ENCODE measurements at places on chromosomes 6 and 20. TPM values are rescaled to one million over a fixed set of nuclear protein-coding genes. Genes with fewer than 3 reads are reported as not detected.

- DNase-seq = no peak
- no peaks in the 10 kb centered on the region for H3K27me3 ChIP-seq
- H3K27ac ChIP-seq = no peak overlapping the region
- peaks cover 16% of the 10 kb centered on the region for H3K4me1 ChIP-seq
These were observed 2.0 kb downstream of the ARFGAP1 start for GRCh38 chr20:63274381-63275228.

TREML1 gene
- not detected for total RNA-seq

DNA sequence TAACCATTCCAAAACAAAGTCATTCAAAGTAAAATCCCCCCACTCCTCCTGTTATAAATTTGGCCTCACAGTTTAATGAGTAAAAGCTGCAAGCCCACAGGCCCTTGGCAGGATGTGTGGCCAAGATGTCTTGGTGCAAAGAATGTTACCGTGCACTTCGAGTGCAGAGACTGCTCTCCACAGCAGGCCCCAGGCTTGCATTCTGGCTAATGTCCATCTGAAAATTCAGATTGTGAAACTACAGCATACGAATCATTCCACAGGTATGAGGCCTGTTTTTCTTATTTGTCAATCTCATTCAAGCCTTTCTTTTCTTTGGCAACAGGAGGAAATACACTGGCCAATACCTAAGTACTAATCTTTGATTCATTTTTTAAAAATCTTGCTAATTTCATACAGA lies 7.1 kb downstream of the RPS6KA2 start:
- no peak overlapping the region for H3K4me3 ChIP-seq
- peaks cover 81% of the 10 kb centered on the region for H3K4me1 ChIP-seq
- DNase-seq = peak; percentile 81
- no peaks in the 10 kb centered on the region for H3K27me3 ChIP-seq

DNA sequence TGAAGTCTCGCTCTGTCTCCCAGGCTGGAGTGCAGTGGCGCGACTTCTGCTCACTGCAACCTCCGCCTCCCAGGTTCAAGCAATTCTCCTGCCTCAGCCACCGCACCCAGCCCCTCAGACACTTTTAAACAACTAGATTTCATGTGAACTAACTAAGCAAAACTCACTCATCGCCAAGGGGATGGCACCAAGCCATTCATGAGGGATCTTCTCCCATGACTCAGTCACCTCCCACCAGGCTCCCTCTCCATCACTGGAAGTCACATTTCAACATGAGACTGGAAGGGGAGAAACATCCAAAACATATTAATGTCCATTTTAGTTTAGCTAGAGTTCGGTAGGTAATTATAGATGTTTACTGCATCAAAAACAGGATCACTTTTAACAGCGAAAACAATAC lies 95.9 kb upstream of the PRL start:
- H3K36me3 ChIP-seq = no peaks in the 10 kb centered on the region
- H3K4me1 ChIP-seq = no peaks in the 10 kb centered on the region
- no peaks in the 10 kb centered on the region for H3K27me3 ChIP-seq
- H3K4me3 ChIP-seq = no peak overlapping the region
- H3K27ac ChIP-seq = no peak overlapping the region

DNA sequence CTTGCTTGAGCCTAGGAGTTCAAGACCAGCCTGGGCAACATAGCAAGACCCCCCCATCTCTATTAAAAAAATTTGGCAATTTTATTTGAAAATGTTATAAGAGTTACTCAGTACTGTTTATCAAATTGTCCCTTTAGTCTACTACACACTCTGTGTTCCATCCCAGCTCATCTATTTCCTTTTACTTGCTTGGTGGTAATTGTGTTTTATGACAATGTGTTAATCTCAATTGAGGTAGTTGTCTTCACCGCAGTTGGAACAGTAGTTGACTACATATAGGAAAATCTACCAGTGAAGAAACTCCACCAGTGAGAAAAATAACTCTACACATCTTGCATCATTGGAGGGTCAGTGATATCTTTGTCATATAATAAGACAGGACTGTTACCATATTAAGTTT lies 8.0 kb downstream of the NCOA3 start:
- H3K4me1 ChIP-seq = no peaks in the 10 kb centered on the region
- H3K27ac ChIP-seq = no peak overlapping the region
- no peaks in the 10 kb centered on the region for H3K36me3 ChIP-seq
- no peaks in the 10 kb centered on the region for H3K27me3 ChIP-seq
- no peak for DNase-seq

DNA sequence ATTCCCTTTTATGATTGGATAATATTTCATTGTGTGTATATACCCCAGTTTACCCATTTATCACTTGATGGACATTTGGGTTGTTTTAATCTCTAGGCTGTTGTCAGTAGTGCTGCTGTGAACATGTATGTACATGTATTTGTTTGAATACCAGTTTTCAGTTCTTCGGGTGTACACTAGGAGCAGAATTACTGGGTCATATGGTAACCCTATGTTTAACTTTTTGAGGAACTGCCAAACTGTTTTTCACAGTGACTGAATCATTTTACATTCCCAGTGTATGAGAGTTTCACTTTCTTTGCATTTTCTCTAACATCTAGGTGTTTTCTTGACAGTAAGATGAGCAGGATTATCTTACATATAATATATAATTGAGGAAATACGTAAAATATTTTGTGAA lies 44.7 kb upstream of the ADIG start:
- DNase-seq = no peak
- H3K27me3 ChIP-seq = no peaks in the 10 kb centered on the region
- H3K27ac ChIP-seq = no peak overlapping the region
- H3K36me3 ChIP-seq = peaks cover 45% of the 10 kb centered on the region

DNA sequence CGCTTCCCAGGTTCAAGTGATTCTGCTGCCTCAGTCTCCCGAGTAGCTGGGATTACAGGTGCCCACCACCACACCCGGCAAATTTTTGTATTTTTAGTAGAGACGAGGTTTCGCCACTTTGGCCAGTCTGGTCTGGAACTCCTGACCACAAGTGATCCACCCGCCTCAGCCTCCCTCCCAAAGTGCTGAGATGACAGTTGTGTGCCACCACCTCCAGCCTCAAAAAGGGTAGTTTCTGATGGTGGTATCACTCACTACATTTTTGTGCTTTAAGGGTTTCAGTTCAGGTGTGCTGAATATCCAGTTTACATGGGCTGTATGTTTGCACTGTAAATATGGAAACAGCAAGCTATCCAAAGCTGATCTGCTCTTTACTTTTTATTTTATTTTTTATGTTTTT lies 12.1 kb upstream of the ADGRG6 start:
- no peaks in the 10 kb centered on the region for H3K4me1 ChIP-seq
- DNase-seq = no peak
- H3K27me3 ChIP-seq = no peaks in the 10 kb centered on the region
- H3K36me3 ChIP-seq = no peaks in the 10 kb centered on the region

- H3K4me3 ChIP-seq = no peak overlapping the region
- DNase-seq = no peak
- H3K27me3 ChIP-seq = no peaks in the 10 kb centered on the region
- H3K4me1 ChIP-seq = no peaks in the 10 kb centered on the region
- H3K36me3 ChIP-seq = no peaks in the 10 kb centered on the region
- H3K27ac ChIP-seq = no peak overlapping the region
These were observed 75.9 kb downstream of the MYLK4 start for GRCh38 chr6:2674857-2675256.

DNA sequence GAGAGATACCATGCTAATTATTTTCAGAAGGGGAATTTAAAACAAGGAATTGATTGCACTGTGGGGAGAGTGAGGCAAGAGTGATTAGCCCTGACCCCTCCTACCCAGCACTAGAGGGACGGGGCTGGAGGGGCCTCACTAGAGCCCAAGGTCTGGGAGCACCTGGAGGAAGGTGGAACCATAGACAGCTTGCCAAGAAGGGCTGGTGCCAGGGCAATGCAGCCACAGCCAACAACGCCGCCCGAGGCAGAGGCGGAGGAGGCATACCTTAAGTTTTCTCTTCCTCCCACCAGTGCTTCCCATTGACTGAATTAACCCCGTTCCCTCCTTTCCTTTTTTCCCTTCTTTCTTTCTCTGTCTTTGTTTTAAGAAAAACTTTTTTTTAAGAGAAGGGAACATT lies 40.0 kb downstream of the IYD start:
- H3K4me3 ChIP-seq = no peak overlapping the region
- H3K27ac ChIP-seq = peak overlapping the region; percentile 74
- no peaks in the 10 kb centered on the region for H3K27me3 ChIP-seq
- H3K4me1 ChIP-seq = peaks cover 43% of the 10 kb centered on the region
- peak; percentile 69 for DNase-seq
- H3K36me3 ChIP-seq = no peaks in the 10 kb centered on the region

DNA sequence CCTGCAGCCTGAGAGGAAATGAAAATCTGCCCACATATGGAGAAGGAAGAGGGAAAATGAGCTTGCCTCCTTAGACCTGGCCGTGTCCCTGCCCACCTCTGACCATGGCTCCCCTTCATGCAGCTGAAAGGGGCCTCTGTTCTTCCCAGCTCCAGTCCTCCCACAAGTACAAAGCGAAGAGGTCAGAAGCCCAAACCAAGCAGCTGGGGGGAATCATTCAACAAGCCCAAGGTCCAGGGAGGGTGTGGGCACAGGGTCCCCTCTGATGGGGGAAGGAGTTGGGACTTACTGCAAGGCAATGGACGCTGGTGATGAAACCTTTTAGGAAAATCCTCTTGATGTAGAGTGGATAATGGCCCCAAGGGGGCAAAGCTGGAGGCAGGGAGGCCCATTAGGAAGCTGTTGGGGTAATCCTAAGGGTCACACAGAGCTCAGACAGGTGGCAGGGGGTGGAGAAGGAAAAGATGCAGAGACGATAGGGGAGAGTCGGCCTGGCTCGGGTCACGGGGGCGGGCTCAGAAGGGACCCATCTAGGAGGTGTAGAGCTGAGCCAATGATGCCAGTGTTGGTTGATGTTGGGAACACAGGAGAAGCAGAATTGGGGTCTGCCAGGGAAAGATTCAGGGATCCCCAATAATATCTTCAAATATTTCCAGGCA lies 16.1 kb upstream of the GRM4 start:
- no peak overlapping the region for H3K27ac ChIP-seq
- DNase-seq = no peak
- H3K4me3 ChIP-seq = no peak overlapping the region
- H3K36me3 ChIP-seq = no peaks in the 10 kb centered on the region

GRCh38 chr20:25676164-25676809 lies 20.4 kb downstream of the ZNF337 start:
- H3K36me3 ChIP-seq = peaks cover 31% of the 10 kb centered on the region
- no peaks in the 10 kb centered on the region for H3K4me1 ChIP-seq
- H3K27ac ChIP-seq = no peak overlapping the region

MYCT1 gene
- 20.1 TPM for total RNA-seq

DNA sequence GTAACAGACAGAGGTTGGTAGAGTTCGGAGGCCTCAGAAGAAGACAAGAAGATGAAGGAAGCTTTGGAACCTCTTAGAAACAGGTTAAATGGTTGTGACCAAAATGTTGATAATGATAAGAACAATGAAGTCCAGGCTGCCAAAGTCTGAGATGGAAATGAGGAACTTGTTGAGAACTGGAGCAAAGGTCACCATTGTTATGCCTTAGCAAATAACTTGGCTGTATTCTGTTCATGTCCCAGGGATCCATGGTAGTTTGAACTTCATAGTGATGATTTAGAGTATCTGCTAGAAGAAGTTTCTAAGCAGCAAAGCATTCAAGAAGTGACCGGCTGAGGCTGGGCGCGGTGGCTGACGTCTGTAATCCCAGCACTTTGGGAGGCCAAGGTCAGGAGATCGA lies 11.1 kb upstream of the LSM14B start:
- H3K27me3 ChIP-seq = no peaks in the 10 kb centered on the region
- no peak overlapping the region for H3K4me3 ChIP-seq
- H3K36me3 ChIP-seq = no peaks in the 10 kb centered on the region
- DNase-seq = no peak
- H3K4me1 ChIP-seq = no peaks in the 10 kb centered on the region

RGS17 gene
- total RNA-seq = 1.8 TPM

ARHGAP40 gene
- not detected for total RNA-seq

- H3K36me3 ChIP-seq = no peaks in the 10 kb centered on the region
- H3K27ac ChIP-seq = peak overlapping the region; percentile 95
- H3K4me1 ChIP-seq = peaks cover 31% of the 10 kb centered on the region
- peak overlapping the region; percentile 48 for H3K4me3 ChIP-seq
- no peak for DNase-seq
These were observed 1.2 kb upstream of the CDC25B start for GRCh38 chr20:3794701-3795420.

DNA sequence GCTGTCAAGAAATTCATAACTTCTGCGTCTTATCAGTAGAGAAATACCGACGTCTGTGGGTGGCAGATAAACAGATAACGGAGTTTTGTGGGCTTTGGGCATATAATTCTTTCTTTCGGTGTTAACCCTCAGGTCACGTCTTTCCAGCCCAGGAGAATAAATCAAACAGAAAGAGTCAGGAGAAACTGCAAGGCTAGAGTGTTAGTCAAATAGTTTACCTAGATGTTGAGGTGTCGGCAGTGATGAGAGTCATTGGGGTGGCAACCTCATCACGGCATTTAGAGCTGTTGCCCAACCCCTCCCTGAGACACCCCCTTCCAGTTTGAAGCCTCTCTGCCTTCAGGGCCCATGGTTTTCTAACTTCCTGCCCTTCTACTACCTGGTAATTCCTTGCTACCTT lies 49.5 kb downstream of the ADTRP start:
- no peaks in the 10 kb centered on the region for H3K27me3 ChIP-seq
- H3K4me3 ChIP-seq = no peak overlapping the region
- H3K4me1 ChIP-seq = peaks cover 7% of the 10 kb centered on the region
- no peaks in the 10 kb centered on the region for H3K36me3 ChIP-seq

LY6G6F gene
- total RNA-seq = not detected

DNA sequence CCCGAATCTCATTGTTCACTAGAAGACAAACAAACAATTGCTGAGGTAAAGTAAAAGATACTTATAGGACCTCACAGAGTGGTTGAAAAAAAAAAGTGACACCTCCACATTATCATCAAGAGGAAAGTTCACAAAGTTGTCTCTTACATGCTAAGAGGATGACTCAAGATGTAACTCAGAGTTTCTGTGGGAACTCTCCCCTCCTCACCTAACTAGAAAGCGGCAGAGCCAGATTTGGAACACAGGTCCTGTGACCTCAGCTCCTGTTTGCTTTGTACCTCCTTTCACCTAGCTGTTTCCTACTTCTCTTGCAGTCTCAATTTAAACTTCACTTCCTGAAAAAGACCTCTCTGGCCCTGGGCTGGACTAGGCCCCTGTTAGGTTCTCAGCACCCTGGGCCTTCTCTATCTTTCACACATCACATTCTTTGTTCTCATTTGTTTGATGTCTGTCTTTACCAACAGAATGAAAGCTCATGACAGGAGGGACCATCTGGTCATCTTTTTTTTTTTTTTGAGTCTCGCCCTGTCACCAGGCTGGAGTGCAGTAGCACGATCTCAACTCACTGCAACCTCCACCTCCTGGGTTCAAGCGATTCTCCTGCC lies 60.8 kb downstream of the CD24 start:
- no peak for DNase-seq
- no peaks in the 10 kb centered on the region for H3K27me3 ChIP-seq
- H3K27ac ChIP-seq = no peak overlapping the region

DNA sequence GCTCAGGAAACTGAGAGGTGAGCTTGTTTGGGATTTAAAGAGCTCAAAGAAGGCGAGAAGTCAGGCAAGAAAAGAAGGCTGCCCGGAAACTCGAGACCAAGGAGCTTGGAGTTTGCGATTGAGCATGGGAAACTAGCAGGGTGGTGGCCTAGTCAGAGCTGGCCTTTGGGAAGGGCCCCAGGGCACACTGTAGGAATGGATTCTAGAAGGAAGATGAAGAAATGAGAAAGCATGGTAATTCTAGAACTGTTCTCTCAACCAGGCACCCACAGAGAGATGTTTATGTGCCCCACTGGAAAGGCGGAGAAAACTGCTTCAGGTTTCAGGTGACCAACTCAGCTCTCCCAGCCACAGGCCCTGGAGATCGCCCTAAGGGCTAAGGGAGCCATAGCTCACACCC lies 126.2 kb downstream of the FOXO3 start:
- no peaks in the 10 kb centered on the region for H3K36me3 ChIP-seq
- no peaks in the 10 kb centered on the region for H3K27me3 ChIP-seq
- no peak overlapping the region for H3K4me3 ChIP-seq
- H3K4me1 ChIP-seq = peaks cover 10% of the 10 kb centered on the region
- no peak for DNase-seq

TOMM34 gene
- 18.4 TPM for total RNA-seq
